Purkinje cell (primary cell): ENCODE measurements at places on chromosomes 16 and 17. TPM values are rescaled to one million over a fixed set of nuclear protein-coding genes. Genes with fewer than 3 reads are reported as not detected.

Gene MT4
- not detected in 2 replicates for polyA plus RNA-seq

Gene CHST6
- 0.07 TPM in 1 of 2 replicates, not detected in the other for polyA plus RNA-seq

Gene RAB26
- 15.1 TPM in 1 of 2 replicates, not detected in the other for polyA plus RNA-seq

Gene APRT
- polyA plus RNA-seq, result 28.7 and 41.2 TPM in 2 replicates

Gene ZMYND15
- polyA plus RNA-seq, result not detected in 2 replicates

Gene TERF2IP
- polyA plus RNA-seq, result 180 and 205 TPM in 2 replicates

Gene EXOC3L1
- not detected in 2 replicates for polyA plus RNA-seq

Gene PSMD3
- 4.0 and 6.0 TPM in 2 replicates for polyA plus RNA-seq

Gene SNRNP25
- polyA plus RNA-seq, result 61.9 and 74.7 TPM in 2 replicates

Gene TGFB1I1
- polyA plus RNA-seq, result not detected in 2 replicates

Gene HOXB9
- polyA plus RNA-seq, result not detected in 2 replicates

Gene LPO
- polyA plus RNA-seq, result not detected in 2 replicates

Gene CNGB1
- polyA plus RNA-seq, result not detected in 2 replicates

Gene PSMC3IP
- polyA plus RNA-seq, result 6.4 TPM in 1 of 2 replicates, not detected in the other

Gene NQO1
- 5.2 and 13.0 TPM in 2 replicates for polyA plus RNA-seq

Gene KRT24
- 0.85 TPM in 1 of 2 replicates, not detected in the other for polyA plus RNA-seq

Gene TMIGD1
- not detected in 2 replicates for polyA plus RNA-seq

Gene WNT3
- 9.9 and 11.2 TPM in 2 replicates for polyA plus RNA-seq

Gene ZFP90
- 10.1 and 11.2 TPM in 2 replicates for polyA plus RNA-seq

Gene SULT1A1
- 35.1 and 39.9 TPM in 2 replicates for polyA plus RNA-seq

Gene INCA1
- polyA plus RNA-seq, result 2.1 and 2.5 TPM in 2 replicates

Gene P2RX1
- not detected in 2 replicates for polyA plus RNA-seq

Gene KRT33B
- not detected in 2 replicates for polyA plus RNA-seq

Gene DUSP3
- 50.5 and 73.5 TPM in 2 replicates for polyA plus RNA-seq

Gene GPR179
- polyA plus RNA-seq, result not detected in 2 replicates

Gene NATD1
- 0.12 TPM in 1 of 2 replicates, not detected in the other for polyA plus RNA-seq
